ENCODE measurements at places on chromosomes 4 and X. TPM values are rescaled to one million over a fixed set of nuclear protein-coding genes. Genes with fewer than 3 reads are reported as not detected.

Gene CENPVL1
- not detected for total RNA-seq

Gene CSAG3
- not detected for total RNA-seq

Gene GAGE2A
- total RNA-seq, result not detected

Gene ADRA2C
- not detected for total RNA-seq

Gene SSX2
- not detected for total RNA-seq

Gene CWH43
- total RNA-seq, result not detected

Gene CPEB2
- total RNA-seq, result 1.2 TPM

Gene IRF2
- 6.6 TPM for total RNA-seq

Gene ARHGAP6
- total RNA-seq, result not detected

Gene CFP
- total RNA-seq, result 0.56 TPM

Gene GAGE13
- not detected for total RNA-seq

Gene SHISA3
- not detected for total RNA-seq

Gene MAGEA8
- not detected for total RNA-seq
